Stimulated activated CD4-positive, alpha-beta T cell treated with anti-CD3 and anti-CD28 coated beads, Interleukin-4, amount 100 ng/mL, for 48 hours (primary cell): ENCODE measurements at places on chromosomes 2 and 18.

- no peak for DNase-seq
Measured at GRCh38 chr2:44097322-44097907, 71.3 kb upstream of the PPM1B start.

GRCh38 chr2:231634951-231635875 lies 42.5 kb downstream of the TEX44 start:
- DNase-seq: no peak

- DNase-seq: no peak
Measured at GRCh38 chr2:54801352-54801751, 77.9 kb downstream of the EML6 start.

- no peak for DNase-seq
Measured at GRCh38 chr2:3099860-3100234, 277.8 kb downstream of the EIPR1 start.

- no peak for DNase-seq
Measured at GRCh38 chr2:3200420-3200939, 177.1 kb downstream of the EIPR1 start.

DNA sequence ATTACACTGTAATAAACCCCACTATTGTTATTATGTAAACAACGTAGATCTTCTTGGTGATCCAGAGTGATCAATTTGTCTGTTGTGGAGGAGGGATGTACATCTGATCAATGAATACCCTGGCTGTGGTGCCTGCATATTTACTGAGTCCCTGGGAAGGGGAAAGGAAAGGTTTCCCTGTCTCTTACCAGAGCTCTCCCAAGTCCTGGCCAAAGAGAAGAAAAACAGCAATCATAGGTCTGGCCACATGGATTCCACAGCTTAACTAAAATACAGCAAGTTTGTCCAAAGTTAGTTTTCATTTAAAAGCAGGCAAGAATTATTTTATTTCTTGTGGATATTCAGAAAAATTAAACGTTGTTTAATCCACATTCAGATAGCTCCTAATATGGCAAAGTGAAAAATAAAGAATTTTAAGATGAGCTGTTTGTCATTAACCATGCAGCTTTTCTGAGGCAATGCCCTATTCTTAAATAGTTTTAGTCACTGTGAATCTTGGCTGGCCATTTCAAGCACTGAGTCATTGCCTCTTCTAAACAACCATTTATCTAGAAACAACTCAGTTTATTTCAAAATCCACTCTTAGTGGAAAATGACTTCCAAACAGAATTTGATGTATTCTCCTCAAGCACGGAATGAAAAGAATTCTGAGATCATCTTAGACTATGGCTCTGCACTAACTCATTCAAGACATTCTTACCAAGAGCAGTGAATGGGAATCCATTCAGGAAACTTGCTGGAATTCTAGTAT lies 1004.4 kb upstream of the CDH2 start:
- no peak for DNase-seq

- no peak for DNase-seq
Measured at GRCh38 chr2:70851704-70852103, 16.1 kb upstream of the CD207 start.

GRCh38 chr2:26530696-26531095 lies 52.8 kb upstream of the OTOF start:
- DNase-seq: no peak

- no peak for DNase-seq
Measured at GRCh38 chr2:127183771-127184170, 36.3 kb downstream of the CYP27C1 start.

DNA sequence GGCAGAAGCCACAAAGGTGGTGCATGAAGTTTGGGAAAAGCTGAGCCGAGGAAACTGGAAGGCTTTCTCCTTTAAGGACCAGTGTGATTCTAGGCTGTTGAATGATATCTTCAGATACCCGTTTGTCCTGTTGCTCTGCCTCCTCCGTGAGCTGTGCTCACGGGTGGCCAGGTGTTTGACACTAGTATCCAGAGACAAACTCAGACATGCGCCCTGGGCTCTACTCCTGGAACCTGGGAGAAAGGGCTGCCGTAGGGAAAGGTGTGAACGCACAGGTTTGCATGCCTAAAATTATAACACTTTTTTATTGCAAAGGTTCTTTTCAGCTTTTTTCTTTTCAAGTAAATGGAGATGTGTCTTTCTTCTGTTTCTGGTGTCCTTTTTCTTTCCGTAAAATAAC lies 81.6 kb downstream of the AGAP1 start:
- DNase-seq: no peak

GRCh38 chr18:24656551-24657443 lies 196.4 kb downstream of the HRH4 start:
- no peak for DNase-seq

DNA sequence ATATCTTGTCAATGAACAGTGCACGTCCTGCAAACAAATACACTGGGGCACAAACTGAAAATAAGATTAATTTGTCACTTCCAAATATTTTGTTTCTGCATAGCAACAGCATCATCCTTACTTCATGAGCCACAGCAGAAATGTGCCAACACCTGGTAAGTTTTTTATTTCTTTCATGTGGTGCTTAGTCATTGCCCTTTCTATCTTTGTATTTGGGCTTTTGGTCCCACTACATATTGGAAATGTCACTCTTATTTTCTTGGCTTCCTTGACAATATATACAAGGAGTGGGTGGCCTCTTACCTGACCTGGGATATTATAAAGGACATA lies 208.0 kb downstream of the RBM43 start:
- DNase-seq: no peak

DNA sequence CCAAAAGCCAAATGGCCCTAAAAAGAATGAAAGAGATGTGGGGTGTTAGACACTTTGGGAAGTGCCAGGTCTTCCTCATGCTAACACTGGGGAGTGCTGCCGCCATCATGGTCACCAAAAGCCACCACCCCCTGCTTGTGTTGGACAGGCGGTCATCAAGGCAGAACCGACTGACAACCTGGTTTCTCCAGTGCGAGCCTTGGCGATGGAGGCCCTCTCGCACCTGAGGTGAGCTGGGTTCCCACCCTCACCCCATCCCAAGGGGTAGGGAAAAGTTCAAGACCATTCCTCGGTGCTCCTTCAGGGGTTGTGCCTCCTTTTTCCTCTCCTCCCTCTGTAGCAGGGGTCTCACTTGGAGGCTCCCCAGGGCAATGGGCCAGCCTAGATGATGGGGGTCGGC lies 33.6 kb downstream of the MROH2A start:
- DNase-seq: no peak
